ENCODE measurements at places on chromosomes 4 and X.
A peak's percentile ranks its signal among the peaks of the same experiment; 100 is the strongest.

DNA sequence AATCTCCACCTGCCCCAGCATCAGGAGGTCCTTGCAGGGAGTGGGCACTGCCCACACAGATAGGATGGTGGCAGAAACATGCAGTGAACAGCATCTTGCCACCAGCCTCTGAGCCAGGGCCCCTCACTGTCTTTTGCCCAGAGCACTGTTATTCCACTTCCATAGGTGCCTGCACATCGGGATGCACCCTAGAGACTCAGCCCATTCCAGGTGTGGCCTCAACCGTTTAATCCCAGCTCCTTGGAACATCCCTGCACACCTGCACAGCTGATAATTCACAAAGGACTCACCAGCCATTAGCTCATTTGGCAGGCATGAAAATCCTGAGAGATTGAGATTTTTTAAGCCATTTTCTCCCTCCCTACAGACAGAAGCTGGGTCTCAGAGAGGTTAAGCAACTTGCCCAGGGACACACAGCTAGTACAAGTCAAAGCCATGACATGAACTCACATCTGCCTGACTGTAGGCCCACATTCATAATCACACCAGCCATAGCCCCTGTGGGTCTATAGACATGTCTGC is 116.3 kb downstream of the EFNB1 start:
- DNase-seq = no peak

GRCh38 chrX:40174854-40175510 is 77.2 kb upstream of the BCOR start:
- DNase-seq = peak; percentile 76

- peak; percentile 84 for DNase-seq
These were observed at the start of gene GABRQ for GRCh38 chrX:152637649-152638442. Gene GABRQ, plus strand, starts transcription at chrX:152637895. Its CDS starts 308 bp downstream, at chrX:152638203.

DNA sequence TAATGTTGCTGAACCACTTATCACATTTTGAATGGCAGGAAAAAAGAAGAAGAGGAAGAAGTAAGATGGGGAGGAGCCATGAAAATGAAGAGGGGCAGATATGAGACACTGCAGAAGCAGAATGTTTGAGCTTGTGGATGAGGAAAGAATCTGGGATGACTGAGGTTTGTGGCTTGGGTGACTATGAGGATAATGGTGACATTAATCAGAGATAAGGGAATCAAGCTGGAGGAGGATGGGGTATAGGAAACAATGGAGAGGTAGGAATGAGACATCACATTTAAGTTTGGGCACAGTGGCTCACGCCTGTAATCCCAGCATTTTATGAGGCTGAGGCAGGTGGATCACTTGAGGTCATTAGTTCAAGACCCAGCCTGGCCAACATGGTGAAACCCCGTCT is 19.1 kb upstream of the PHF8 start:
- no peak for DNase-seq

DNA sequence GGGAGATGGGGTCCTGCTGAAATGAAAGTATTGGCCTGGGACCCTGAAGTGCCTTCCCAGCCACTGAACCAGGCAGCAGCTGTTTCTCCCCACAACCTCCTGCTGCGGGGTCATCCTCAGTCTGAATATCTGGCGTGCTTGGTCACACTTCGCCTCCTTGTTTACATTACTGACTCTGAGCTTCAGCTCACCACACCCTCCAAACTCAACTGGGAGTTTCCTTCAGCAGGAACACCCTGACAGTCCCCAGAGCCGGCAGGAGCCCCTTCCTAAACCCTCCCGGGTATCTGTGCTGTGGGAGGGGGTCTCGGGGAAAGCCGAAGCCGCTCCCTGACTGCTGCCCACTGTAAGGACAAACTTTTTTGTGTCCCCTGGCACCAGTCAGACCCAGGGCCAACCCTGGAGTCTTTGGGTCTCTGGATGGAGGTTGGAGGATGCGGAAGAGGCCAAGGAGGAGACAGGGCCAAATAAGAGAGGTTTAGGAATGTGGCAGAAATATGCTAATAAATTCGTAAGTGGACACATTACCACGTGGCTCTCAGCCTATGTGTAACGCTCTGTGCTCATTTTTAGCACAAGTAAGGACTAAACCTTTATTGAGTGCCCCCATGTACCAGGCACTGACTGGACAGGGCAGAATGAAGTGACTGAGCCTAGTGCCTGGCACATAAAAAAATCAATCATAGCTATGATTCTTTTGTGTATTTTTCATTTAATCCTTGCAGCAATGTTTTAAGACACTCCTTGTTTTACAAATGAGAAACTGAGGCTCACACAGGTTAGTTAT is 20.7 kb downstream of the FHDC1 start:
- DNase-seq = no peak

DNA sequence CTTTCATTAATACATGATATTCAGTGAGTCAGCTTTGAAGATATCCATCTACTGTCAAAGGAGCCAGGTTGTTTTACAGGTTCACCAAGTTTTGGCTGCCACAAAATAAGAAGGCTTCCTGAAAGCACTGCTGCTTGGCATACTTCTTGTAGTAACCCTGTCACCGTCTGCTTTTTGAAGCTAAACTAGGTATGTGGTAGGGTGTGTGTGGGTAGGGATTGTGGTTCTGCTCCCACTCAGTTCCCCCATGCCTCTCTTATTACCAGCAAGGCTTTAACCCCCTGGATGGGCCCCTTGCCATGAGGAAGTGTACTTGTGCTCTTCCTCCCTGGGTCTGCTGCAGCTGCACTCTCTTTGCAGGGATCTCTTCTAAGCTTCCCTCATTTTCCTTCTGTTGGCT is 191.2 kb downstream of the BANK1 start:
- peak; percentile 20 for DNase-seq

DNA sequence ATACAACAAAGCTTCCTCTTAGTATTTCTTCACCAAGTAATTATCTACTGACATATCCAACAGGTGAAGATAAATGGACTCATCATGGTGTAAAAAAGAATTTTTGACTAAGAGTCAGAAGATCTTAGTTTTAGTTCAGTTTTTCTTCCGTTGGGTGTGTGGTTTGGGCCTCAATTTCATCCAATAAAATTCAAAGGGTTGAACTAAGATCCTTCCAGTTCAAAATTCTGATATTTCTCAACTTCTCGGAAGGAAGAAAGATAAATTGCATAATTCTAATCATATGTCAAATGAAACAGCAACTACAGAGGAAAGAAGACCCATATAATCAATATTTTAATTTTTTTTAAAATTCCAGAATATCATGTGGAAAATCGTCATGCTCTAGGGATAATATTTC is 192.7 kb downstream of the SPRY1 start:
- no peak for DNase-seq

GRCh38 chrX:109036624-109037023 is 300.3 kb upstream of the IRS4 start:
- no peak for DNase-seq

DNA sequence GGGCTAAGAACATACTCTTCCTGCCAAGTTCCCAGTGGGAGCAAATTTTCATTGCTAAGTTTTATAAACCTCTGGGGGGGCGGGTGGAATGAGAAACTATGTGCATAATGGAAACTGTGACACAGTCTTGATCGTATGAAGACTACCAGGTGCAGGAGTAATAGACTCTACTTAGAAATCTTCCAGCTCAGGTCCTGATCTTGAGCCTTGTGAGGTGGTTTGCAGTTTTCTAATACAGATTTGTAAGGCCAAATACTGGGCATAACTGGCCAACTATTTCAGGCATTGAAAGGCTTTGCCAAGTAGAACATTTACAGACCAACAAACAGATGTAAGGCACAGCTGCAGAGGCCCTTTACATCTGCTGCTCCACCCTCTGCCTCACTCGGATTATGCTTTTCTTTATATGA is 89.7 kb upstream of the CBR4 start:
- DNase-seq = peak; percentile 69

DNA sequence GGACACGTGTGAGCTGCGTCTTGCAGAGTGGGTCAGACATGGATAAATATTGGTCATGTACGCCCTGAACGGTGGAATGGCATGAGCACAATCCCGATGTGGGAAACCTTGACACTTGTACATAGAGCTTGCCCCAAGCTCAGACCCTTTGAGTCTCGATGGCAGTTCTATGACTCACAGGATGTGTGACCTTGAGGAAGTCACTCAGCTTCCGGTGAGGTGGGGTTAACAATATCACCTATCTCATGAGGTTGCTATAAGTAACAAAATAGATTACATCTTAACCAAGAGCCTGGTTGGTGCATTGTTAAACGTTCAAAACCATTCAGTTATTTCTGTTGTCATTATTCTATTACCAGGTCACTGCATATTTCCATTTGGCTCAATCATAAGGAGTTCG is 109.1 kb upstream of the TBL1X start:
- no peak for DNase-seq

DNA sequence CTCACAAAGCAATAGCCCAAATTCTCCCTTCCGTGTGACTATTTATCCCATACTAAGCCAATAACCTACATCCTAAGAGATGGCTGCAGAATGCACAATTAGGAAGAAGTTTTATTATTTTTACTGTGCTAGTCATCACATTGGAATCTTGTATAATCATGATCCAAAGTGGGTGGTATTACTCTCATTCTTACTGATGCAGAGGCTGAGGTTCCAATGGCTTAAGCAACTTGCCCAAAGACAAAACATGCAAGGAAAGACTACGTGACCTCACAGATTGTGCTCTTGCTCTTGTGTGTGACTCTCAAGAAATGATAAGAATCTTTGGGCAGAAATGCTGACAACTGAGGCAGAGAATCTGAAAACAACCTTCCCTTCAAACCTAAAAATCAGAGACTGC is 212.2 kb downstream of the LDB2 start:
- peak; percentile 84 for DNase-seq

DNA sequence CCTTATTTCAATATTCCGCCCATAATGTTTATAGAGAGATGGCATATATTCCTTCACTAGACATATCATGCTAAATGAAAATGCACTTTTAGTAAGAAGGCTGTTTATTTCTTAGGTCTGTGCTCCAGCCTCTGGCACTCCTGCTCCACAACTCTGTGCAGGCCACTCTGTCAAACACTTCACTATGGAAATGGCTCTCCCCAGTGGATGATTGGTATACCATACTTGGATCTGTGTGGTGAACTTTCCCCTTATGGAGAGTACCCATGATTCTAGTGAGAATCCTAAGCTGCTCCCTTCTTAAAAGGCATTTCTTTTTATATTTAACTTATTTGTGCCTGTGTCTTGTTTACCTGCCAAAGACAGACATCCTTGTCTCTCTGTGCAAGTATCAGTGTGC is 480.1 kb upstream of the GALNT7 start:
- DNase-seq = no peak
